ENCODE measurements at places on chromosomes 11 and 22.

- no peak for DNase-seq
Observed at GRCh38 chr22:29827091-29827490, 11.0 kb downstream of the ASCC2 start.

DNA sequence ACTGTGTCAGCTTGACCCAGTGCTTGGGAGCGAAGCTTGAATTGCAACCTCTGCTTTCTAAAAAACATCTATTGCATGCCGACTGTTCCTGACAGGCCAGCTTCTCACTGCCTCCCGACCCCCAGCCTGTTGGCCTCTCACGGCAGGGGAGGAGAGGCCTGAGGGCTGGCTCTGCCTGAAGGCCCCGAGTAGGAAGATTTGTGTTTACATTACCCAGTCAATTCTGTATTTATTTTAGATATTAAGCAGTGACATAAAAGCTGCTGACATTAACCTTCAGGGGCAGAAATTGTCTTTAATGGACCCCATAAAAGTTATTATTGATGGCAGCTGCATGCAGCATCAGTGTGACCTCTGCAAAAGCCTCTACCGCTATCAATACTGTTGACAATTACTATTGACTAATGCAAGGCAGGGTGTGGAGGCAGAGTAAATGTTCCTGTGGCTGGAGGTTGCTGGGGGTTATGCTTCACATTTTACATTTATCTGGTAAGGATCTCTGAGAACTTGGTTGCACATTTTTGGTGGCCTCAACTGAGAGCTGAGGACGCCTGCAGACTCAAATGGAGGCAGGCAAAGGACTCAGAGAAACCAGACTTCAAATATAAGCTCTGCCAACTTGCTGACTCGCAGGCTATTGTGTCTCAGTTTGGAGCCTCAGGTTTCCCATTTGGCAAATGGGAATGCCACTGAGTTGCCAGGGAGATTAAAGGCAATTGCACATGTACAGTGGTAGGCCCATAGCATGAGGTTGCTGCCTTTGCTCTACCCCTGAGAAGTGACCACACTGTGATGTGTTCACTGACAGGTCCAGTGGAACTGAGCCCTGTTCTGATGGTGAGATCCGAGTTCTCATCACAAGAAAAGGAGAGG, 380.5 kb downstream of the TENM4 start:
- no peak for DNase-seq

GRCh38 chr11:74937696-74938475, 11.0 kb downstream of the XRRA1 start:
- DNase-seq = no peak

DNA sequence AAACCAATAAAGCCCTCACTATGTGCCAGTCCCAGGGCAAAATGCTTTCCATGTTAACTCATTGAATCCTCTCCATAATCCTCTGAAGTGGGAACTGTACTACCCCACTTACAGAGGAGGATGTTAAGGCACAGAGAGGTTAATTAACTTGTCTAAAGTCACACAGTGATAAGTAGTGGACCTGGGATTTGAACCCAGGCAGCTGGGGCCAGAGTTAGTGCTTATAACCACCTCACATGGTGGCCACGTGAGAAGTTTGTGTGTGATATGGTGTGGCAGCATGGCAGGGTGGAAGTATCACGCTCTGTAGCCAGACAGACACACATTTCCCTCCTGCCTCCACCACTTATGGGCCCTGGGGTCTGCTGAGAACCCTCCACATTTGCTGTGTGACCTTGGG, 16.5 kb downstream of the PARVG start:
- DNase-seq = no peak

Measured in esophagus squamous epithelium (tissue), 5 donors.